ENCODE measurements at places on chromosomes 13 and 19.
A peak's percentile ranks its signal among the peaks of the same experiment; 100 is the strongest.

- DNase-seq: no peak
Measured at GRCh38 chr13:98563071-98563470, 13.8 kb downstream of the STK24 start.

DNA sequence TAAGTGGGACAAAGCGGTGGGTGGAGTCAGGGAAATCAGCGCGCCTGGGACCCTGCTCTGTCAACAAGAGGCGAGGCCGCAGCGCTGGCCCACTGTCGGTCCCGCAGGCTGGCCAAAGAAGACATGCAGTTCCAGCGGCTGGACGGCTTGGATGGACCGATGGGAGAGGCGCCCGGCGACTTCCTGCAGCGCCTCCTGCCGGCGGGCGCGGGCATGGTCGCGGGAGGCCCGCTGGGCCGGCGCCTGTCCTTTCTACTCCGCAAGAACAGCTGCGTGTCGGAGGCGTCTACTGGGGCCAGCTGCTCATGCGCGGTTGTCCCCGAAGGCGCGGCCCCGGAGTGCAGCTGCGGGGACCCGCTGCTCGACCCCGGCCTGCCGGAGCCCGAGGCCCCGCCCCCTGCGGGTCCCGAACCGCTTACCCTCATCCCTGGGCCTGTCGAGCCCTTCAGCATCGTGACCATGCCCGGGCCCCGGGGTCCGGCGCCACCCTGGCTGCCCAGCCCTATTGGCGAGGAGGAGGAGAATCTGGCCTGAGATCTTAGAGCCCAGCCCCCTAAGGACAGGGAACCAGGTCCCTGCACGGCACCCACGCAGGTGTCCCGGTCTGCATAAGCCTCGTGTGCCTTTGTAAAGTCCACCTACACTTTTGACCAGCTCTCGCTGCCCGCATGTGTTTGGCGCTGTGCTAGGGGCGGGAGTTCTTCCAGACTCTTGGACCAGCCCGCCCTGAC lies 6.1 kb downstream of the BEST2 start:
- DNase-seq: peak; percentile 66

DNA sequence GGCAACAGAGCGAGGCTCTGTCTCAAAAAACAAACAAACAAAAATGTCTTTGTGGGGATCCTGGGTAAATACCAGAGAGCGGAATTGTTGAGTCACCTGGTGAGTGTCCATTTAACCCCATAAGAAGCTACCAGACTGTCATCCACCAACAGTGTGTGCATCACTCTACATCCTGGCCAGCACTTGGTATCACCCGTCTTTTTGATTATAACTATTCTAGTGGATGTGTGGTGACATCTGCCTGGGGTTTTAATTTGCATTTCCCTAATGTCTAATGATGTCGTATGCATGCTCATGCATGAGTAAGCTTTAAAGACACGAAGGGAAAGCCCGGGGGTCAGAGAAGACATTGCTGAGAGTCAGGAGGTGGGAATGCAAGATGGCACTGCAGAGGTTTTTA lies 126.7 kb upstream of the MRI1 start:
- no peak for DNase-seq

GRCh38 chr13:70623239-70623638 lies 515.0 kb upstream of the KLHL1 start:
- peak; percentile 3 for DNase-seq

DNA sequence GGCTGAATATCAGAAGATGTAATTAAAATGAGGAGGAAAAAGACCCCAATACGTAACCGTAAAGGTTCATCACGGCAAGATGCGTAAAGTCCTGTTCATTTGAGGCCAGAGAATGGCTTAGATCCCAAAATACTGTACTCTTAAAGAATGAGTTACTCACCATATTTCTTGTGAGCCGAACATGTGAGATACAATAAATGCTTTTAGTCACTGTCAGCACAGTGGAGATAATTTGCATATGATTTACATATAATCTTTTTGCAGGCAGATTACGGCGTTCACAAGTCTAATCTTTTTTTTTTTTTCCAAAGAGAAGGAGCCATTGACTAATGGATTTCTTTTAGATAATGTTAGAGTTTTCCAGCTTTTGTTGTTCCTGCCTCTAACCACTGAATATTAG lies 28.4 kb downstream of the AMER2 start:
- no peak for DNase-seq

DNA sequence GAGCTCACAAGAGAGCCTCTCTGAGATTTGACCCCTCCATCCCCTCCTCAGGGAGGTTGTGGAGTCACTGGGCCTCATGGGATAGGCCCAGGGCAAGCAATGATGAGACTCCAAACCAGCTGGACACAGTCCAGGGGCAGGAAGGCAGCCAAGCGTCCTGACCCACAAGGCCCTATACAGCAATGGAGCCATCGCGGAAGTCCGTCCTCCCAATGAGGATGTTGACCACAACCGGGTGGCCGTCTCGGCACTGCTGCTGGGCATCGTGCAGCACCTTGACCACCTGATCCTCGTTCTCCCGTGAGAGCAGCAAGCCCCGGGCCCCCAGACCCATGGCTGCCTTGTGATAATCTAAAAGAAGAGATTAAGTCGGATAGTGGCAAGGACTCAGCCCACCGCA lies 7.9 kb downstream of the SYDE1 start:
- no peak for DNase-seq

DNA sequence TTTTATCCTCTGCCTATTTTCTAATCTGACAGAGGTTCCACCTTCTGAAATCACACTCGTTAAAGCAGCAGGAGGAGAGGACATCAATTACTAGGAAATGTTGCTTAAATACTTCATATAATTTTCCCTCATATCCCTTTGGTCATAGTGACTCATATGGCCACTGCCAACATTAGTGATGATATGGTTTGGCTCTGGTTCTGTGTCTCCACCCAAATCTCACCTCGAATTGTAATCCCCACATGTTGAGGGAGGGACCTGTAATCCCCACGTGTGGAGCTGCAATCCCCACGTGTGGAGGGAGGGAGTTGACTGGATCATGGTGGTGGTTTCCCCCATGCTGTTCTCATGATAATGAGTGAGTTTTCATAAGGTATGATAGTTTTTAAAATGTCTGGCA lies 618.4 kb upstream of the SLITRK5 start:
- no peak for DNase-seq

GRCh38 chr19:10817291-10818038 lies 18.5 kb downstream of the TMED1 start:
- DNase-seq: no peak

DNA sequence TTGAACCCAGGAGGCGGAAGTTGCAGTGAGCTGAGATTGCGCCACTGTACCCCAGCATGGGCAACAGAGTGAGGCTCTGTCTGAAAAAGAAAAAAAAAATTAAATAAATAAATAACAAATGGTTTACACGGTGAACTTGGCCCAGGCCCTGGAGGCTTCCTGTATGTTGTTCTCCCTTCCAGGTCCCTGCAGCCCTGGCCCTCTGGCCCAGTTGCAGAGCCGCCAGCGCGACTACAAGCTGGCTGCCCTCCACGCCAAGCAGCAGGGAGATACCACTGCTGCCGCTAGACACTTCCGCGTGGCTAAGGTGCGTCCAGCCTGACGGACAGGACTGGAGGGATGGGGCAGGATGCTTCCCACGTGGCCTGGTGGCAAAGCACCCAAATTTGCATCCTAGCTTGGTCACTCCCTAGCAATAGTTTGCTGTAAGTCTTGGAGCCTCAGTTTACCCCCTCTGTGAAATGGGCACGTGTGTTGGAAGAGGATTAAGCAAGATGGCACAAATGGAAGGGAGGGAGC lies 11.9 kb downstream of the CC2D1A start:
- no peak for DNase-seq

- no peak for DNase-seq
Measured at GRCh38 chr19:55087542-55087901, 11.9 kb downstream of the EPS8L1 start.

DNA sequence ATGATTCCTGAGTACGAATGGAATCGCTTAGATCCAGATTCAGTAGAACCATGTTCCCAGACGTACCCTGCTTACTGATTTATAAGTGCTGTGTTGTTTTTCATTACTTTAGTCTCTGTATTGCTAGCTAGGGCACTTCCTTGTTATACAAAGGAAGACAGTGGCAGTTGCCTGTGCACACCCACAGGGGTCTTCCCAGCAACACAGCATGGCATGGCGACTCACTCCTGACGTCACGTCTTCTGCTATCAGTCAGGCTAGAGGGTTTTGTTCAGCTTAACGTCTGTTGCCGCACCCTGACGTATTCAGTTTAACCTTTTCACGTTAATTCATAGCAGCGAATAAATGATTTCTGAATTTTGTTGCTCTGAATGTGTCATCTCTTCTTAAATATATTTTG lies 295.1 kb downstream of the MYO16 start:
- DNase-seq: no peak

DNA sequence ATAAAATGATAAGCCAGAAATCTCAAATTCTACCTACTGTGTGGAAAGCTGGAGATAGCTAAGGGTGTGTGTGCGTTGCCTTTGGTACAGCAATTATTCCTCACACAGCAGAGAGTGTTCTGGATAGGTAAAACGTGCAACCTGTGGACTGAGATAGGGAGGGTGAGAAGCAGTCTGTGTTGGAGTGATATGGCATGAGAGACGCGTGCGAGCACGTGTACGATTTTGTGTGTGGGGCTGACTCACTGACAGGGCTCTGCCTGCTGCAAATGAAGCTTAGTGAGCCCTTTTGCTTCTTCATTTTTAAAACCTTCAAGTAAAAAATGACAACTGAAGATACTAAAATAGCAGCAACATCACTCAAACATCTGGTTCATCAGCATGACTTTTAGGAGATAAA lies 35.7 kb upstream of the SLC10A2 start:
- DNase-seq: no peak

GRCh38 chr13:95497381-95497807 lies 55.1 kb upstream of the CLDN10 start:
- no peak for DNase-seq

- DNase-seq: no peak
Measured at GRCh38 chr13:21231426-21231940, 55.0 kb downstream of the MRPL57 start.

DNA sequence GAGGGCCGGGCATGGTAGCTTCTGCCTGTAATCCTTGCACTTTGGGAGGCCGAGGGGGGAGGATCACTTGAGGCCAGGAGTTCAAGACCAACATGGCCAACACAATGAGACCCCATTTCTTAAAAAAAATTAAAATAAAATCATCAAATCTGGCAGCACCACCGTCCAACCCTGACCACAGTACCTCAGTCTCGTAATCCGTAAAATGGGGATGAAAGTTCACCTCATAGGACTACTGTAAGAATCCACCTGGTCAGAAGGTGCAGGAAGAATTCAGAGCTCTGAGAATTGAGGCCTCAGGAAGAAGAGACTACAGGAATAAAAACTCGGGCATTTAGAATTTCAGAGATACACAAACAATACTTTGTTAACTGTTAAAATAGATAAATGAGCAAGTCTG lies 3.1 kb downstream of the PPP1R13L start:
- DNase-seq: no peak

DNA sequence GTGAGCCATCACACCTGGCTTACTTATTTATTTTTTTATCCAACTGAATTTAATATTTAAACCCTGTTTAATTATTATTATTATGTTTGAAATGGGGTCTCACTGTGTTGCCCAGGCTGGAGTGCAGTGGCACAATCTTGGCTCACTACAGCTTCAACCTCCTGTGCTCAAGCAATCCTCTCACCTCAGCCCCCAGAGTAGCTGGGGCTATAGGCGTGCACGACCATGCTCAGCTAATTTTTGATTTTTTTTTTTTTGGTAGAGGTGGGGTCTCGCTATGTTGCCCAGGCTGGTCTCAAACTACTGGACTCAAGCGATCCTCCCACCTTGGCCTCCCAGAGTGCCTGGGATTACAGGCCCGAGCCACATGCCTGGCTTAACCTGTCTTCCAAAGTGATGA lies 32.5 kb downstream of the SPTBN4 start:
- DNase-seq: no peak

DNA sequence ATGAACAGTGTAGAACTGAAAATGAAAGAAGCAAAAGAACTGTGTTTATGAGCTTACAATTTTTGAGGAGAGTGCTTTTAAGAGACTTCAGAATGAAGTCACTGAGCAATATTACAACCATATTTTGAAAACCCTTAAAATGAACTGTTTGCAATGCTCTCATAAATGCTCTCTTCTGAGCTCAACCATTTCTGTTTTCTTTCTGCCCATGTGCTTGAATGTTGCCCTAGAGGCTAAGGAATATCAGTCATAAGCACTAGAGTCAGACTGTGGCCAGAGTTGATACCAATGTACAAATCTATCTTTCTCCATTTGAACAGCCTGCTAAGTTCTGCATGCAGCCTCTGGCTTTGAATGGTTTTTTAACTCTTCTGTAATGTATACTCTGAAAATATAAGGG lies 1092.8 kb downstream of the PCDH9 start:
- no peak for DNase-seq

DNA sequence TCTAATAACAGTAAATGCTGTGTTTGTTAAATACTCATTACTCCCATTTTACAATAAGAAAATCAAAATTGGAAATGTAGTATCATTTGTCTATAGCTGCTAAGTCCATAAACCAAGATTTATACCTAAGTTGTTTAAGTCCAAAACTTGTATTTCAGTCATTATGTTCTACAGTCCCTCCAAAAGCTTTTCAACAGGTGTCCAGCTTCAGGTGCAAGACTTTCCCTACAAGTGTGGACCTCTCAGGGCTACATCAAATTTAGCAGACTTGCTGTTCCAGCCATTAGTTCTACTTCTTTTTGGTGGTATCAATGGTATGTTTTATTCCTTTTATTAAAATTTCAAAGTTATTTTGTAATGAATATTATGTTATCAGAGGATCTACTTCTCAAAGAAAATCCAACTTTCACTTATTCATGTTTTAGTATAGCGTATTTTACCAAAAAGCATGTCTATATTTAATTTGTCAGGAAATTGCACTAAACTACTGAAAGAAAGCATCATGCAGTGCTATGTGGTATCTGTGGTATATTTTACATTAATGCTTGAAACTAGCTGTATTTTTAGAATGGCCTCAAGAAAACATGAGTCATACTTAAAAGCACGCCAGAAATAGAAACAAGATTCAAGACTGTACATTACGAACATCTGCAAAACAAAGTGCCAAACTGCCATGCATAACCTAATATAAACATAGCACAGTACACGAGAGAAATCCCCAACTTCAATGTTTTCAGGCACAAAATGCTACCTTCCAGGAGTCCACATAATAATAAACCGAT lies 44.5 kb downstream of the VWA8 start:
- no peak for DNase-seq

GRCh38 chr19:2394442-2395292 lies 32.7 kb downstream of the TIMM13 start:
- peak; percentile 45 for DNase-seq

DNA sequence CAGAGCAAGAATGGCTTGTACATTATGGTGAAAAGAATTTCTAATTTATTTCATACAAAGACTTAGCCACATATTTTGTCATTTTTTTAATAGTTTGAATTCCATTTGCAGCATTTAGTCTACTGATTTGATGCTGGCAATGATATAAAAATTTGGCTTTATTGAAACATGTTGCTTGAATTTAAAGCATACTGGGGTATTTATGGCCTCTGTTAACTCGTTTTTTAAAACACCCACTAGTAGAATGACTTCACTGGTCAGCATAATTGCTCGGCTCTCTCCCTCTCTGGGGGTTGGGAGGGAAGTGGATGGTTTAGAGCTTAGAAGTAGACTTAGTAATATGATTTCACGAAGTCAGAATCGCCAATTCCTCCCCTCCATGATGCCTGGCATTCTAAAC lies 354.9 kb upstream of the HTR2A start:
- no peak for DNase-seq

GRCh38 chr19:15398501-15399233 lies 19.1 kb upstream of the AKAP8 start:
- no peak for DNase-seq

GRCh38 chr19:3673506-3674439 lies 26.5 kb downstream of the PIP5K1C start:
- no peak for DNase-seq
